ENCODE measurements at places on chromosomes 7 and 10.

GRCh38 chr7:114956702-114957101 lies 34.8 kb downstream of the MDFIC start:
- no peak for DNase-seq

GRCh38 chr10:84340632-84341537 lies 12.5 kb downstream of the CCSER2 start:
- no peak for DNase-seq

DNA sequence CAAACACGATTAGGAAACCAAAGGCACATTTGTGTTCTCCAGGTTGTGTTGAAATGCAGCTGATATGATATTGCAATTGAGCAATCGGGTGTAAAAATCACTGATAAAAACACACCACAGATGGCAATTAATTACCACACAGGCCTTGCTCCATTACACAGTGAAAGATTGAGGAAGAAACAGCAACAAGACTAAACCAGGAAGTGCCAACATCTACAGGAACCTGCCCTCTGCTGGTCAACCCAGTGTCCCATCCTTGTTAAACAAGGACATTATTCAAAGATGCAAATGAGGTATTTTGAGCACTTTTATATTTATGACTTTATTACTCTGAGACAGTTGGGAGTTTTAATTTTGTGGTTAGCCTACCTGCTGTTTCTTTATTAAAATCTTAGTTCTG lies 765.6 kb upstream of the GHITM start:
- DNase-seq = no peak

DNA sequence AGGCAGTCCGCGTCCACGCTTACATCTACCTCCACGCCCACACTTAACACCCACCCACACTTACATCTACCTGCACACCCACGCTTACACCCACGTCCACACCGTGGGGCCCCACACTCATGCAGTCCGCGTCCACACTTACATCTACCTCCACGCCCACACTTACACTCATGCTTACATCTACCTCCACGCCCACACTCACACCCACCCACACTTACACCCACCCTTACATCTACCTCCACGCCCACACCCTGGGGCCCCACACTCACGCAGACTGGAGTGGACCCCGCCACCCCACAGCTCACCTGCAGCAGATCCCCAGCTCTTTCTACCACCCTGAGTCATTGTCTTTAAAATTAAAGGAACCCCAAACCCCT lies 32.4 kb upstream of the PWWP2B start:
- DNase-seq = no peak

GRCh38 chr10:29471544-29471859 lies 163.3 kb downstream of the SVIL start:
- DNase-seq = no peak

DNA sequence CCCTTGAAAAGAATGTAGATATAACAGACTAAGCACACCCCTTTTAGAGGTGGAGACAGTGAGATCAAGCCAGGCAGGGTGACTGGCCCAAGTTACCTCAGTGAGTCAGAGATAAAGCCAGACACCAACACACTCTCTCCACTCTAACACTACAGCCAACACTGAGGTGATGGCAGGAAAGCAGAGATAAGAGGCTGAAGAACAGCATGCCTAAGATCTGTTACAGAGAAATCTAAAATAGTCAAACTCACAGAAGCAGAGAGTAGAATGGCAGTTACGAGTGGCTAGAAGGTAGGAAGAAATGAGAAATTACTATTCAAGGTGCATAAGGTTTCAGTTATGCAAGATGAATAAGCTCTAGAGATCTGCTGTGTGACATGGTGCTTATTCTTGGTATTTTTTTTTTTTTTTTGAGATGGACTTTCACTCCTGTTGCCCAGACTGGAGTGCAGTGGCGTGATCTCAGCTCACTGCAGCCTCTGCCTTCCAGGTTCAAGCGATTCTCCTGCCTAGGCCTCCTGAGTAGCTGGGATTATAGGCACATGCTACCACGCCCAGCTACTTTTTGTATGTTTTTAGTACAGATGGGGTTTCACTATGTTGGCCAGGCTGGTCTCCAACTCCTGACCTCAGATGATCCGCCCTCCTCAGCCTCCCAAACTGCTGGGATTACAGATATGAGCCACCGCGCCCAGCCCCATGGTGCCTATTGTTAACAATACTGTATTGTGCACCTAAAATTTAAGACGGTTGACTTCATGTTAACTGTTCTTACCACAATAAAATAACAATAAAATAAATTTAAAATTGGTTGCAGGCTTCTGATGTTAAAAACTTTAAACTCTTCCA lies 28.7 kb downstream of the ICA1 start:
- no peak for DNase-seq

GRCh38 chr7:91330866-91331265 lies 66.6 kb downstream of the FZD1 start:
- DNase-seq = no peak

- no peak for DNase-seq
These were observed 21.7 kb upstream of the KMT2E start for GRCh38 chr7:104992306-104992705.

DNA sequence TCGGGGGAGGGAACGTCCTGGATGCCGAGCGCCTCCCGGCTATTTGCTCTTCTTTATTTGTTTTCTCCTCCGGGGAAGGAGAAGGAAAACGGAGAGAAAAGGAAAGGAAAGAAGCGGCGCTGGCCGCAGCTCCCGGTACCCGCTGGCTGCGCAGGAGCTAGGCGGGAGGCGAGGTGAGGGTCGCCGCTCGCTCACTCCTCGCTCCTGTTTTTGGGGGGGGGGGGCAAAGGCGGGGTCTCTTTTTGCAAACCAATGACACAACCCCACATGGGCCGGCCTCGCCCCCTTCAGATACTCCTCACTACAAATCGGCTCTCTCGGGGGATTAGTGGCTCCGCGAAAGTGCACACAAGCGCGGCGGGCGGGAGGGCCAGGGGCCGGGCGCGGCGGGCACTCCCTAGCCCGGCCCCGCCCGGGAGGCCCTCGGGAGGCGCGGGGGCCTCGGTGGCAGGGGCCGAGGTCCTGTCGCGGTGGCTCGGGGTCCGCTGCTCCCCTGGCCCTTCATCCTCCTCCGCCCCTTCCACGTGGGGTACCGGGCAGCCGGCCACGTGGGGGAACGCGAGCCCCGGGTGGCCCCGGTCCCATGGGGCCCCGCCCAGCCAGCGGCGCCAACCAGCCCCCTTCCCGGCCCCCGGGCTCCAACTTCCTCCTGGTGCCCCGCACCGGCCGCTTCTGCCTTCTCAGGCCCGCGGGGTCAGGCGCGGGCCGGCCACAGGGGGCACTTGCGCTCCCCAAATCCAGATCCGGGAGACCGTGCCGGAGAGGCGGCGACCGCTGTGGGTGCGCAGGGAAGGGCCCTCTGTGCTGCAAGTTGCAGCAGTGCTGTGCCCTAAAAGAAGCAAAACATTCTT lies 718 bp upstream of the CTBP2 start:
- DNase-seq = no peak

DNA sequence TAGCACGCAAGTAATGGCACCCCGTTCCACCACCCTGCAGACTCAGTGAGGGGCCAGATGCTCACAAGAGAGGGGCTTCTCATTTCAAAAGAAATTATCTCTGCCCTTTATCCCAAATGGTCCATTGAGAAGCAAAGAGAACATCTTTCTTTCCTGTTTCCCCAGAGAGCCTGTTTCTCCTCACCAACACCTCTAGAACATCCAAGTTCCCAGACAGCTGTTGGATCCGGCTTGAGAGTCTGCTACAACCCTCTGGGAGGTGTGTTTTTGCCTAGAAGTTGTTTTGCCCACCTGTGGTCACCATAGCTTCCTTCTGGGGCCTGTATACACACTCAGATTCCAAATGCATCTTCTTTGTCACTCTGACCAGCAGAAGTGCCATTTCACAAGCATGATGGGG lies 637.4 kb downstream of the LRMDA start:
- no peak for DNase-seq

GRCh38 chr7:149375234-149376008 lies 85.4 kb downstream of the ZNF777 start:
- DNase-seq = no peak

DNA sequence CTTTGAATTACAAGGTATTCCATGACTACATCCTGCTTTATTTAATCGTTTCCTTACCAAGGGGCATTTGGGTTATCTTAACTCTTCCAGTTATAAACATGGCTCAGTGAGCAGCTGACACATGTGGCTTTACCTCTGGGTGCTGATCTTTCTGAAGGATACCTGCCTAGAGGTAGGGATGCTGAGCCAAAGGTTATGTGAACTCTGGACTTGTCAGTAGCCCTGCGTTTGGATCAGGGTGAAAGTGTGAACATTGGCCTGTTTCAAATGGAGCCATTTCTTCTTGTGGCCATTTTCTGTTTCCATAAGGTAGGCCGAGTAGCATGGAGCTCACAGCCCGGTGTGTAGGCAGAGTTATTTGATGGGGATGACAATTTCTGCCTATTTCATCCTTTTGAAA lies 29.2 kb downstream of the SNX10 start:
- DNase-seq = no peak

DNA sequence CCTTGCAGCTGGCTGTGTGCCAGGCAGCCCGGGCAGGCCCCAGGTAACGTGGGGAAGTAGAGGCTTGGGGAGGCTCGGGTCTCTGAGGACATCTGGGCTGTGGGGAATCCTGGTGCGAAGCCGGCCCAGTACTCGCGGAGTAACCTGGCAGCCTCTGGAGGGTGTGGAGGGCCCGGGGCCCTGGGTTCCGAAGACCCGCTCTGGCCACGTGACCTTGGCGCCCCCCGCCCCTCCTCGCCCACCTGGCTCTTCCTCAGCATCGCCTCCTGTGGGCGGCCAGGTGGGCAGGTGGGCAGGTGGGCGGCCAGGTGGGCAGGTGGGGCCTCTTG lies 143.1 kb downstream of the WDR37 start:
- no peak for DNase-seq

GRCh38 chr10:16741540-16741939 lies 75.7 kb downstream of the RSU1 start:
- no peak for DNase-seq

DNA sequence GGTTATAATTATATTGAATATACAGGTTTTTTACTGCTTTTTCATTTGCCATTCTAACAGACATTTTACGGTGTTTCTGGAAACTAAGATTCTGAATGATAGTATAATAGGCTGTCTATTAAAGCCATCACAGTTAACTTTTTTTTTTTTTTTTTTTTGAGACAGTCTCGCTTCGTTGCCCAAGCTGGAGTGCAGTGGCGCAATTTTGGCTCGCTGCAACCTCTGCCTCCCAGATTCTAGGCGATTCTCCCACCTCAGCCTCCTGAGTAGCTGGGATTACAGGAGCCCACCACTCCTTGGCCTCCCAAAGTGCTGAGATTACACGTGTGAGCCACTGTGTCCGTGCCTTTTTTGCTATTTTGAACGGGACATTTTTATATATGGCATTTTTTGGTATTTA lies 4.4 kb downstream of the TDRD1 start:
- DNase-seq = no peak

- DNase-seq = peak; percentile 63
These were observed 11.8 kb upstream of the ACBD5 start for GRCh38 chr10:27252267-27253000.

- DNase-seq = no peak
These were observed 32.9 kb downstream of the ZCCHC24 start for GRCh38 chr10:79412516-79412915.

GRCh38 chr10:13660551-13660920 lies 73.8 kb downstream of the PRPF18 start:
- DNase-seq = no peak

GRCh38 chr7:1511444-1512422 lies 7.5 kb upstream of the INTS1 start:
- DNase-seq = no peak

DNA sequence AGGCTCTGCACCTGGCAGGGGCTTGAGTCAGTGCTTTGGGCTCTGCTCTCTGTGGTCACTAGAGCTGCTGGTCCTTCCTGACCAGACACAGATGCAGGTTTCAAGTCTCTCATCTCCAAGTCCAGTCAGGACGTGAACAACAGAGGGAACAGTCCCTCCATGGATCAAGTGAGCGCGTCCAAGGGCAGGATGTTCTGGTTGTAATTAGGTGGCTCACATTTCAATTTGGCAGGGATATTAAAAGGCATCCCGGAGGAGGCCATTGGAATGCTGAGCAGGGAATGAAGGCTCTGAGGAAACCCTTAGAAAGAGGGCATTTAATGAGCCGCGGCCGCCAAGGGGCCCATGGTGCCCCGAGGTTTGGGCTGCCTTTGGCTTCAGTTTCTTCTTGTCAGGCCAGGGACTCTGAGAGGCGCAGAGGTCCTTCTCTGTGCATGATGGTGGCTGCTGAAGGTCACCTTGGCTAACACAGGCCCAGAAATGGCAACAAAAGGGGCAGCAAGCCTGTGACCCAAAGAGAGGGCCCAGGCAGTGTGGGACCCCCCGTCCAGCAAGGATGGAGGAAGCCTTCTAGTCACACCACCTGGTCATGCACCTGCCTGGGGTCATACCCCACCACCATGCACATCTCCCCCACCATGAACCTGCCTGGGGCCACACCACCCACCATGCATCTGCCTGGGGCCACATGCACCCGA lies 30.7 kb upstream of the INPP5A start:
- DNase-seq = no peak

DNA sequence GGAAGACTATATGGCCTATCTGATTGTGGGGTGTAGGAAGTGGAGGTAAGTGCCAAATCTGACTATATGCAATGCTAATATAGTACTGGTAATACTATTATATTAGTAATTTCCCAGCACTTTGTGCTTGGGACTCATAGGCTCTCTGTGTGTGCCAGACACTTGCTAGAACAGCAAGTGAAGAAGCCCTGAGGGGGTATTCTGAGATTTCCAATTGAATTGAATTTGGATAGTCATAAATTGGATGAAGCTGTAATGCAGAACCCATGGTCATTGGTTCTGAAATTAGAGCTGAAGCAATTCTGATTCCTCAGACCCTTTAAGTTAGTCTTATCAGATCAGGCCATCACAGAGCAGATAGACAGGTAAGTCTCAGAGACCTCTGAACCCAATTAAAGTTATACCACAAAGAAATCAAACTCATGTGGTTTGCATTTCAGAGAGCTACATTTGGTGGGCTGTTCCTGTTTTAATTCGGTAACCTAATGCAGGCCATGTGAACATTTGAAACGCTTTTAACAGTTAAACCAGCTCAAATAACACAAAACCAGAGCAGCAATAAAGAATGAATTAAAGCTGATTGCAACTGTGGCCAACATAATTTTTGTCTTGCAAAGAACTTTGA lies 179.5 kb downstream of the CREB5 start:
- no peak for DNase-seq

DNA sequence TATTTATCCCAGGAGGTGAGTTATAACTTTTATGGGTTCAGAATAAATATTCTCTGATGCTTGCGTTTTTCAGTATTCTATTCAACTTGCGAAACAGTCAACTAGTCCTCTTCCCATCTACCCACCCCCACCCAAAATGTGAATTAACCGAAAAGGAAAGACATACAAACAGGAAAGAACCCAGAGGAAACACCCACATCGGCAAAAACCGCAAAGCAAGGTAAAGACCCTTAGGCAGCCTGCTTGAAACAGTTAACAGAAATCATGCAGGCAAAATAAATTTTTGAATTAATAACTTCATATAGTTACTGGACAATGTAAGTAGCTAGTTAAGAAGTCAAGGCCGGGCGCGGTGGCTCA lies 5.4 kb downstream of the ZC3HAV1 start:
- DNase-seq = no peak

All from stimulated activated CD8-positive, alpha-beta memory T cell treated with anti-CD3 and anti-CD28 coated beads, Interleukin-4, amount 100 ng/mL, for 1 hour (primary cell).